ENCODE measurements at places on chromosomes 11 and 22. TPM values are rescaled to one million over a fixed set of nuclear protein-coding genes. Genes with fewer than 3 reads are reported as not detected.
A peak's percentile ranks its signal among the peaks of the same experiment; 100 is the strongest.

The PAX6 gene
- 215 TPM for total RNA-seq

DNA sequence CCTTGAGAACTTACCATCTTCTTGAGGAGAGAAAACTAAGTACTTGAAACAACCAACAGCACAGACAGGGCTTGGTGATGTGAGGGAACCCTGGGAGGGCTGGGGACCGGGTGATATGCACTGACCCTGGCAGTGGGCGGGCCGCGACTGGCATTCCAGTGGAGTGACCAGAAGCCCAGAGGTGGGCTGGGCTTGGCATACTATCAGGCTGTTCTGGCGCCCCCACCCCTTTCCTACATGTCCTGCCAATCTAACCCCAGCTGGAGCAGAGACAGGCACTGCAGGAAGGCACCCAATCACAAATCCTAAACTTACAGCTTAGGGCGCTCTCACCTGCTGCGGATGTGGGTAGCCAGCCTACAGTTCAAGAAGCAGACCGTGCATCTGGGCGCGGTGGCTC, 54.0 kb upstream of the GCAT start:
- no peaks in the 10 kb centered on the region for H3K36me3 ChIP-seq
- no peaks in the 10 kb centered on the region for H3K27me3 ChIP-seq
- H3K4me3 ChIP-seq: no peak overlapping the region
- peaks cover 15% of the 10 kb centered on the region for H3K4me1 ChIP-seq

The MS4A6E gene
- total RNA-seq: not detected

- no peak overlapping the region for H3K4me3 ChIP-seq
- H3K36me3 ChIP-seq: no peaks in the 10 kb centered on the region
- DNase-seq: no peak
- no peak overlapping the region for H3K27ac ChIP-seq
Observed at GRCh38 chr11:40444151-40444550, 1015.3 kb downstream of the LRRC4C start.

GRCh38 chr22:28950617-28951411, 67.4 kb downstream of the ZNRF3 start:
- no peaks in the 10 kb centered on the region for H3K27me3 ChIP-seq
- no peak overlapping the region for H3K27ac ChIP-seq
- peaks cover 19% of the 10 kb centered on the region for H3K4me1 ChIP-seq
- no peaks in the 10 kb centered on the region for H3K36me3 ChIP-seq
- H3K4me3 ChIP-seq: no peak overlapping the region
- DNase-seq: no peak

GRCh38 chr11:34730544-34731295, 109.8 kb downstream of the EHF start:
- no peaks in the 10 kb centered on the region for H3K27me3 ChIP-seq
- peaks cover 3% of the 10 kb centered on the region for H3K36me3 ChIP-seq
- no peaks in the 10 kb centered on the region for H3K4me1 ChIP-seq
- H3K27ac ChIP-seq: no peak overlapping the region

DNA sequence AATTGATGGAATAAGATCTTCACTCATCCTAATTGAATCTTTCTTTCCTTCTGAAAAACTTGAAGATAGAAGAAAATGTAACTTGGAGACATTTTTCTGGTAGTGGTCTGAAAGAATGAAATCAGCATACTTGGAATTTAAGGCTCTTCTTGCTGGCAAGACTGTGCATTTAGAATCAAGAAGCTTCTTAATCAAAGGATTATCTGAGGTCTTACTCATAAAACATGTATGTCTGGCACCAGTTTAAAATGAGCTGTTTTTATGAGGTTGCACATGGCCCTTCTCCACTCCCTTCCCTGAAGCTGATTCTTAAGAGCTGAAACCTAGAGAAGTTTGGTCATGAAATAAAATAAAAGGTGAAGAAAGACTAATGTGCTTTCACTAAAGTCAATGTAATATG, 77.3 kb downstream of the ARHGEF12 start:
- H3K27me3 ChIP-seq: no peaks in the 10 kb centered on the region
- no peak overlapping the region for H3K27ac ChIP-seq
- peaks cover 4% of the 10 kb centered on the region for H3K36me3 ChIP-seq
- no peaks in the 10 kb centered on the region for H3K4me1 ChIP-seq
- H3K4me3 ChIP-seq: no peak overlapping the region

- H3K27ac ChIP-seq: no peak overlapping the region
- DNase-seq: no peak
- no peak overlapping the region for H3K4me3 ChIP-seq
Observed at GRCh38 chr11:13763341-13763740, 94.9 kb downstream of the FAR1 start.

DNA sequence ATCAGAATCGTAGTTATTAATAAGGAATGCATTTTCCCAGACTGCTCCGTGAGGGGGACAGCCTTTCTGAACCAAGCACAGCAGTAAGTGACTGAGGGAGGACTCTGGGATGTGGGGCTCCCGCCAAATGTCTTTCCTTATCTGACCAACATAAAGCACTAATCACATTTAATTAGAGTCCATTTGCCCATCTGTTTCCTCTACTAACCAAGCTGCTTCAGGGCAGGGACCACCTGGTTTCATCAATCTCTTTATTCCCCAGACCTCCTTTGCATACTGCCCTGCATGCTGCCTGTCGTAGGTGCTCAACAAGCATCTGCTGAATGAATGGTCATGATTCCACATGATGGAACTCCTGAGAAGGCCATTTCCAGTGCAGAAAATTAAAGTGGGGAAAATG, 29.4 kb downstream of the SMCO4 start:
- no peak overlapping the region for H3K4me3 ChIP-seq
- no peaks in the 10 kb centered on the region for H3K36me3 ChIP-seq
- no peaks in the 10 kb centered on the region for H3K27me3 ChIP-seq
- no peak overlapping the region for H3K27ac ChIP-seq
- no peak for DNase-seq

The ANKK1 gene
- 0.22 TPM for total RNA-seq

DNA sequence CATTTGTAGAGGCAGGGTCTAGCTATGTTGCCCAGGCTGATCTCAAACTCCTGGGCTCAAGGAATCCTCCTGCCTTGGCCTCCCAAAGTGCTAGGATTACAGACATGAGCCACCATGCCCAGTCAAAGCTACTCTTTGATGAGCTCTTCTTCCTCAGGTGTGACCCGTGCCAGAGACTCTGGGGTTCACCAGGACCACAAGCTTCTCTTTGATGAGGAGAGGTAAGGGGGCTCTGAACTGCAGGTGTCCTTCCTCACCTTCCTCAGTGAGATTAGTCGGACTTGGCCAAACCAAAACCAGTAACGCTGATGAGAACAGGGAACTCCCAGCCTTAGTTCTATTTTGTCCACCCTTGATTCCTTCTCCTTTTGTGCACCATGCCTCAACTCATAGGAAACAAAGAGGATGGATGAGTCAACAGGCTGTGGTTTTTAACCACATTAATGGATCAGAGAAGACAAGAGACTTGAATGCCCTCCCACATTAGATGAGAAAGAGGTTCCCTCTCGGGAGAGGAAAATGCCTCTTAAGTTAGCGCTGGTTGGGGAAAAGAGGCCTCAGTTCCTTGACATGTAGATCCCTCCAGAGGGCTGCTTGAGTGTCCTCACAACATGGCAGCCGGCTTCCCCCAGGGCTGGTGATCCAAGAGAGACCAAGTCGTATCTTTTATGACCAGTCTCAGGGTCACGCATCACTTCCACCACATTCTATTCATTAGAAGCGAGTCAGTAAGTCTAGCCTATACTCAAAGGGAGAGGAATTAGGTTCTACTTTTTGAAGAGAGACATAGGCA, 25.7 kb upstream of the CTR9 start:
- DNase-seq: no peak
- H3K27me3 ChIP-seq: no peaks in the 10 kb centered on the region
- H3K36me3 ChIP-seq: no peaks in the 10 kb centered on the region
- no peak overlapping the region for H3K27ac ChIP-seq
- H3K4me1 ChIP-seq: no peaks in the 10 kb centered on the region

The PLEKHB1 gene
- total RNA-seq: 31.1 TPM

GRCh38 chr11:82720267-82721065, 13.2 kb downstream of the FAM181B start:
- H3K27ac ChIP-seq: no peak overlapping the region
- H3K4me1 ChIP-seq: no peaks in the 10 kb centered on the region
- H3K36me3 ChIP-seq: no peaks in the 10 kb centered on the region
- no peak for DNase-seq
- H3K4me3 ChIP-seq: no peak overlapping the region
- H3K27me3 ChIP-seq: peaks cover 76% of the 10 kb centered on the region

The KRTAP5-11 gene
- not detected for total RNA-seq

The P4HA3 gene
- not detected for total RNA-seq

- no peaks in the 10 kb centered on the region for H3K36me3 ChIP-seq
- H3K4me1 ChIP-seq: no peaks in the 10 kb centered on the region
- H3K27ac ChIP-seq: no peak overlapping the region
Observed at GRCh38 chr22:19037282-19038163, 84.7 kb downstream of the DGCR2 start.

DNA sequence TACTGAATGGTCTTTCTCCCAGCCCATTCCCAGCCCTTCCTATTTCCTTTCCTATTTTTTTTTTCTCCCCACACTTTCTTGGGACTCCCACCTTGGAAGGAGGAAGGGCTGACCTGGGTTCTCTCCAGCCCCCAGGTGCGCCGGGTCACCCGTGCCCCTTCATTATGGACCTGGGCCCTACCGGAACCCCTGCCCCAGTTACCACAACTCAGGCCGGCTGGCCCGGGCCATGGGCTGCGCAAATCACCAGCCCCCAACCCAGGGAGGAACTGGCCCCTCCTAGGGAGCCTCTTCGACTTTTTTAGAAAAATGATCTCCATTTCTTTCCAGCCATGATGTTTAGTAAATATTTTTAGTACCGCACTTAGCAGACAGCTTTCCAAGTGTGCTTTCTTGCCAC, 62.2 kb downstream of the MORC2 start:
- no peak overlapping the region for H3K27ac ChIP-seq
- no peaks in the 10 kb centered on the region for H3K27me3 ChIP-seq
- H3K4me3 ChIP-seq: no peak overlapping the region
- no peak for DNase-seq

- no peaks in the 10 kb centered on the region for H3K36me3 ChIP-seq
- H3K27me3 ChIP-seq: no peaks in the 10 kb centered on the region
- H3K27ac ChIP-seq: no peak overlapping the region
Observed at GRCh38 chr11:70596091-70596490, 197.8 kb downstream of the CTTN start.

- H3K4me3 ChIP-seq: peak overlapping the region; percentile 20
- no peak for DNase-seq
- H3K27ac ChIP-seq: peak overlapping the region; percentile 85
- no peaks in the 10 kb centered on the region for H3K36me3 ChIP-seq
- H3K27me3 ChIP-seq: no peaks in the 10 kb centered on the region
Observed at GRCh38 chr11:46050662-46051061, 70.6 kb downstream of the PHF21A start.

- no peaks in the 10 kb centered on the region for H3K36me3 ChIP-seq
- H3K4me1 ChIP-seq: no peaks in the 10 kb centered on the region
- H3K27me3 ChIP-seq: no peaks in the 10 kb centered on the region
- no peak for DNase-seq
- no peak overlapping the region for H3K27ac ChIP-seq
Observed at GRCh38 chr22:19065298-19065859, 56.8 kb downstream of the DGCR2 start.

DNA sequence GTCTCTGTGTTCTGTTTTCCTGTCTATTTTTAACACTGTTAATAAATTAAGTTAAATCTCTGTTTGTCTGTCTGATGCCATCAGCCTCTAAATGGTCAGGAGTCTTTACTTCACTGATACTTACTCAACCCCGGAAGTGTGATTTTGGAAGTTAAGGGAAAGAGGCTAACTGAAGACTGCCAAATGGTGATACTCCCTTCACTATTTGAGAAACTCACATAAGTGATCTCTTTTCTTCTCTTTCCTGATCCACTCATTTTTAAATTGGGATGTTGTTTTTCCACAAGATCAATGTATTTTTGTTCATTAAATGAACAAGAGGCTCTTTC, 389 bp upstream of the CASP12 start:
- no peak for DNase-seq
- no peaks in the 10 kb centered on the region for H3K36me3 ChIP-seq
- H3K4me1 ChIP-seq: no peaks in the 10 kb centered on the region
- no peak overlapping the region for H3K27ac ChIP-seq
- no peaks in the 10 kb centered on the region for H3K27me3 ChIP-seq
- no peak overlapping the region for H3K4me3 ChIP-seq

The RIBC2 gene
- total RNA-seq: 0.59 TPM

GRCh38 chr11:61760946-61761345, 8.5 kb downstream of the MYRF start:
- no peak for DNase-seq
- no peak overlapping the region for H3K27ac ChIP-seq
- H3K4me1 ChIP-seq: peaks cover 19% of the 10 kb centered on the region

The OR4D5 gene
- total RNA-seq: not detected

- no peaks in the 10 kb centered on the region for H3K27me3 ChIP-seq
- H3K4me1 ChIP-seq: peaks cover 8% of the 10 kb centered on the region
- no peaks in the 10 kb centered on the region for H3K36me3 ChIP-seq
- no peak overlapping the region for H3K4me3 ChIP-seq
Observed at GRCh38 chr11:8773916-8774539, 91.4 kb downstream of the RPL27A start.

The ROBO3 gene
- total RNA-seq: 12.6 TPM

The PPME1 gene
- total RNA-seq: 55.8 TPM

- H3K36me3 ChIP-seq: no peaks in the 10 kb centered on the region
- H3K27ac ChIP-seq: no peak overlapping the region
- DNase-seq: peak; percentile 40
- H3K4me3 ChIP-seq: no peak overlapping the region
- H3K4me1 ChIP-seq: no peaks in the 10 kb centered on the region
Observed at GRCh38 chr11:67534070-67534679, 10.9 kb upstream of the CABP2 start.

DNA sequence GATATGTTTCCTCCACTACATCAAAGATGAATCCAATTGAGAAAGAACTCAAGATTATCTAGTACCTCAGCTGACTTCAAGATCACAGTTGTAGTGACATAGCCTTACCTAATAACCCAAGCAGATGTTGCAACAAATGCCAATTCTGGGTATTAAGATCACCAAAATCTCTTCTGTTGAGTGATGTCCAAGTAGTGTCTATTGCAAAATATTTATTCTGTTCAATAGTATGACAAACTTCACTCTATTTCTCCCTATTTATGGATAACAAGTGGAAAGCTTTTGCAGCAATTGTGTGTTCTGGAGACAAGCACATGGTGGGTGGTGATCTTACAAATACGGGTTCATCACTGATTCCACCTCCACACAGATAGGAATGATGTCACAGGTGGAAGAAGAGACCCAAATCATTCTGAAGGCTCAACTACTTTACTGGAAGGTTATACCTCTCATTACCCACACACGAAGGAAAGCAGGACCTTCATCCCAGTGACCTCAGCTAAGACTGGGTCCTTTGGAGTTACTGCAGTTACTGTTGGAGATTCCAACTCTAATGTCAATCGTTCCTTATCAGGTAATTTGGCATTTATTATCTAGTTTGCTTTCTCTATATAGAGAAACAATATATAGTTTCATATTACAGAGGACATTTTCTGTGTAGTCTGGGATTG, 72.0 kb downstream of the CD44 start:
- no peak overlapping the region for H3K27ac ChIP-seq
- no peak overlapping the region for H3K4me3 ChIP-seq
- no peaks in the 10 kb centered on the region for H3K27me3 ChIP-seq
- no peak for DNase-seq
- H3K4me1 ChIP-seq: no peaks in the 10 kb centered on the region

GRCh38 chr22:37804352-37804880, 3.3 kb upstream of the GCAT start:
- H3K27ac ChIP-seq: no peak overlapping the region
- DNase-seq: peak; percentile 31
- H3K4me3 ChIP-seq: peak overlapping the region; percentile 81
